ENCODE measurements at places on chromosomes 1 and 21.
A peak's percentile ranks its signal among the peaks of the same experiment; 100 is the strongest.

GRCh38 chr21:16205527-16205926, 475.7 kb downstream of the USP25 start:
- DNase-seq, result no peak

DNA sequence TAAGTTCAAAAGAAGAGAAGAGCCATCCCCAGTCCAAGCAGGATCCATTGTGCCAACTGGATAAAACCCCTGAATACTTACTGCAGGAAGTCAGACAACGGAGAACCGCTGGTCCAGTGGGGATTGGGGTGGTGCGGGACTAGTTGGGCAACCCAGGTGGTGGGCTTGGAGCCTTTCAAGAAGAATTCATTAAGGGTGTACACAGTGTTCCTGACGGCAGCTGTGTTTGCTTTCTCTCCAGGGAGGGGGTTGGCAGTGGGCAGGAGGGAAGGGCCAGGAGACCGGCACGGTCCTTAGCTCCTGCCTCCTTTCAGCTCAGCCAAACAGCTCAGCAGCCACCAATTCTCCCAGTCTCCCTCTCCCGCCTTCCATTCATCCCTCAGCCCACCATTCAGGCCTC, 7.1 kb upstream of the CDK18 start:
- DNase-seq, result no peak

DNA sequence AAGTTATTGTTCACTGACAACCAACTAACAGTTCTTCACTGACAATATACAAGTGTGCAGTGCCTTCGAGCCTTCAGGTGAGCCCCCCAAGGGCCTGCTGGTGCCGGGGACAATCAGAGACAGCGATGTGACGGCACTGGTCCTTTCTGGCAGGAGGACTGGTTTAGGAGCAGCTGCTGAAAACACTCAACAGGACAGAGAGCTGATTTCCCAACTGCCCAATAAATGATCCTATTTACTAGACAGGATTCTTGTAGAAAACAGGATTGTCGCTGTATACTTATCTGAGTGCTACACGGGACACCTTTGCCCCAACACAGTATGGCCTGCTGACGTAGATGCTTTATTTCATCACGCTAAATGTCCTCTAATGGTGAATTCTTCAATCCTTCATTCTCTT, 65.4 kb downstream of the TP53BP2 start:
- no peak for DNase-seq

- no peak for DNase-seq
These were observed 7.6 kb upstream of the SLC19A1 start for GRCh38 chr21:45549626-45550463.

DNA sequence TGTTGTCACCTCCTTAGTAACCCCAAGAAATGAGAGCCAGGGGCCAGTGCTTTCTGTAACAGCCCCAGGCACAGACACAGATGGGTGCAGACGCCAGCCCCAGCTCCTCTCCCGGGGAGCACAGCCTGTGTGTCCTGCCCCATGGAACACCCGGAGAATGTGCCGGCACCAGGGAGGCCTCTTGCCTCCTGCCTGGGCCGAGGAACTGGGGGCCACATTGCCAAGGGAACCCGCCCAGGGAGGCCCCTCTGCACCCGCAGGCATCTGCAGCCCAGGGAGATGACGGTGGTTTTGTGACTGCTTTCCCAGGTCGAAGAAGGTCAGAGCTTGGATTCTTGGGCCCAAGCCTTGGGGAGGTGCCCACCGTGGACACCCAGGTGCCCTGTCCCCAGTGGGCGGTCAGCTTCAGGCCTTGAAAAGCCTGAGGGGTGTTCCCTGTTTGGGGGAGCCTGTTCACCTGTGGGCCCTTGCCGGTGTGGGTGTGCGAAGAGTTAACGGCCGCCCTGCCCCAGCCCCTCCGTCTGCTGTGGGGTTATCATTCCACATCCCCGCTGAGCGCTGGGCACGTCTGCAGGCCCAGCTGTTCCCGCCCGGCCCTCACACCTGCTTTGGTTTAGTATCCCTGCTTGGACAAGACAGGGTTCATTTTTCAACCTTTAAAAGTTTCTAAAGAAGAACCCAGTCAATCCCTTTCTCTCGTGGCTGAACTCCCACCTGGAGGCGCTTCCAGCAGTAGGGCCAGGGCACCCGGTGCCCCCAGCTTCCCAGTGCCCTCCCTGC, 62.5 kb downstream of the MORN1 start:
- no peak for DNase-seq

GRCh38 chr1:29521438-29521715, 285.1 kb downstream of the PTPRU start:
- DNase-seq, result no peak

- DNase-seq, result no peak
These were observed 10.4 kb upstream of the C2CD2 start for GRCh38 chr21:41964171-41964570.

- DNase-seq, result no peak
These were observed 31.5 kb downstream of the TRAPPC10 start for GRCh38 chr21:44043613-44044012.

GRCh38 chr1:165869343-165869742, 41.9 kb downstream of the UCK2 start:
- no peak for DNase-seq

GRCh38 chr1:12546771-12547585, 71.0 kb downstream of the DHRS3 start:
- no peak for DNase-seq

DNA sequence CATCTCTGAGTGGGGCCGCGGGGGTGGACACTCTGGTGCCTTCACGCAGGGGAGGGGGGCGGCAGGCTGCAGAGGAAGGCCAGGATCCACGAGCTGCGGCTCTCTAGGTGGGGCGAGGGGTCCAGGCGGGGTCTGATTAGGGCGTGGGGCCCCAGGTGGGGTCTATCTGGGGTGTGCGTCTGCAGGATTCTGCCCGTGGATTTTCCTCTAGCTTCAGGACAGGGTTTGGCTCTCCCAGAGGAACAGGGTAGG, 6.3 kb downstream of the JMJD4 start:
- no peak for DNase-seq

DNA sequence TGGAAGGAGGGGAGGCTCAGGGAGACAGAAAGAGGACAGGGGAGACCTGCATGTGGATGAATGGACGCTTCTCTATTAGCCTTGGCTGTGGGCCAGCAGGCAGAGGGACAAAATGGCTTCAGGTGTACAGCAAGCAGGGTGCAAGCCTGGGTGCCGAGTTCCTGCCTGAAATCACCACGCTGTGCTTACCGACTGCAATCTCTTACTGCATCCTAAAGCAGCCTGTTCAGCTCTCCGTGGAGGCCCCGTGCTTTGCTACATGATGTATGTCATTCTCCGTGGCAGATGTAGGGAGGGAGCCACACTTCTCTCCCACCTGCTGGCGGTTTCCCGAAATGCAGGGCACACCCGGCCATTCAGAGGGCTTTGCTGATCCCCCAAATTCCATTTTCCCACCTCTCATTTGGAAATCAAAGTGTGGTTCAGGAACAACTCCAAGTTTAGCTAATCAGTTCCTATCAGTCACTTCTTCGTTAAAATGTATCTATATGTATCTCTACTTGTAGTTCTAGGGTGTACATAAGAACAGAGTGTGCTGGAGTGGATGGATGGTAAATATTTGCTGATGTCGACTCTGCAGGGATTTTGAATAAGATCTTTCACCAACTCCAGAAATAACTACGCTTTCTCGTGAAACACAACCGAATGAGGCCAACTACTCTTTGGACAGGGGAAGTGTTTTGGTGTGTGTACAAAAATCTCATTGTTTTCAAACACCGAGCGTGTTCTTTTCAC, 122.3 kb upstream of the BACE2 start:
- no peak for DNase-seq

- DNase-seq, result no peak
These were observed 4.4 kb upstream of the FLVCR1 start for GRCh38 chr1:212853658-212854057.

DNA sequence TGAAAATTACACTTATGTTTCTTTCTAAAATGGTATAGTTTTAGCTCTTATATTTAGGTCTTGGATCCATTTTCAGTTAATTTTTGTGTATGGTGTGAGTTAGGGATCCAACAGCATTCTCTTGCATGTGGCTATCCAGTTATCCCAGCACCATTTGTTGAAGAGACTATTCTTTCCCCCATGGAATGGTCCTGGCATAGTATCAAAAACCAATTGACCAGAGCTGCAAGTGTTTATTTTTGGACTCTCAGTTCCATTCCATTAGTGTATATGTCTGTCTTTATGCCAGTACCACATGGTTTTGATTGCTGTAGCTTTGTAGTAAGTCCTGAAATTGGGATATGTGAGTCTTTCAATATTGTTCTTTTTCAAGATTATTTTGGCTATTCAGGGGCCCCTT, 14.3 kb downstream of the TTLL10 start:
- DNase-seq, result peak; percentile 24

GRCh38 chr1:185487936-185488335, 170.9 kb upstream of the IVNS1ABP start:
- DNase-seq, result no peak

GRCh38 chr1:119868176-119868575, 28.1 kb downstream of the ADAM30 start:
- no peak for DNase-seq

DNA sequence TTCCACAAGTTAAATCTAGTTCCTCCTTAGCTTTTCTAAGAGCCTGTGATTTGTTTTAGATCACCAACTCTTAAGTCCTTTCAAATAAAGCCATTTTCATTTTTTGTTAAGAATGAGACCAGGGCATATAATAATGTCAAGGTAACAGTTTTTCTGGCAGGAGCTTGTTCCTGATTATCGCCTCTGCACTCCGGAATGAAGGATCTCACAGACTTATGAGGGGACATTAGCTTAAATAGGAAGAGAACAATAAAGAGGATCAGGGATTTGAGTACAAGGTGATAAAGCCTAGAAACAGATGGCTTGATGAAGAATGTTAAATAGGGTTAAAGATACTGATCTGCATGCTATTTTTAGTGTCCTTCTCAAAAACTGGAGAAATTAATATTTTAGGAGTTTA, 13.6 kb upstream of the OTUD7B start:
- DNase-seq, result no peak

GRCh38 chr1:242017580-242018233, 18.8 kb upstream of the MAP1LC3C start:
- DNase-seq, result peak; percentile 27

DNA sequence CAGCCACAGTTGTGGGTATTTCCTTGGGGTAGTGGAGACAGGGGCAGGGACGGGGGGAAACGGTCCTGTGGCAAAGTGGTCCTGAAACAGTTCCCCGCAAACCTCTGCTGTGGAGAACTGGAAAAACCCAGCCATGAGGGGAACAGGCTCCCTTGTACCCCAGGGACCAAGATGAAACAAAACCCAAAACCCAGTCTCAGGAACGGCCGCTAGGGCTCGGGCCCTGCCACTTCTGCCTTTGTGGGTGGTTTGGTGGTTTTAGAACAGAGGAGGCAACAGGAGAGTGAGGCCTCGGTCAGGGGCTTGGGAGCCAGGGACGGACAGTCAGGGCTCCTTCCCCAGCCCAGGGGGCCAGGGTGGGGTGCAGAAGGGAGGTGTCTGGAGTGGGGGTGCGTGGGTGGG, 24.8 kb upstream of the EDN2 start:
- no peak for DNase-seq

- no peak for DNase-seq
These were observed 7.0 kb downstream of the CDKN2C start for GRCh38 chr1:50976890-50977574.

DNA sequence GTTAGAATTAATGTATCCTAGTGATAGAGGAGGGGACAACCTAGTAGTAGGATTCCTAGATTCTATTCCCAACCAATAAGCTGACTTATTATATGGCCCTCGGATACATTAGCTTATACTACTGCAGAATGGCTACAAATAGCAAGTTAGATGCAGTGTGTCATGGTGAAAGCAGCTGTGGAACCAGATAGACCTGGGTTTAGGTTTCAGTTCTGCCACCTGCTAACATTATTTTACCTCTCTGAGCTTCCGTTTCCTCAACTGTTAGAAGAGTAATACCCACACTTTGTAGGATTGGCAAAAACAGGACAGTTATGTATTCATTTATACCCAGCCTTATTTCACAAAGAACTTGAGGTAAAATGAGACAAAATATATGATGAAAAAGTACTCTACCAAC, 21.6 kb upstream of the MAGOH start:
- DNase-seq, result no peak

Data from HFF-Myc (cell line).